IMR-90 (cell line): ENCODE measurements at places on chromosomes 16 and 17. TPM values are rescaled to one million over a fixed set of nuclear protein-coding genes. Genes with fewer than 3 reads are reported as not detected.

Gene ITGAL
- not detected in 2 replicates for polyA plus RNA-seq

Gene TBC1D3I
- polyA plus RNA-seq = 0.07 TPM in 1 of 2 replicates, not detected in the other

DNA sequence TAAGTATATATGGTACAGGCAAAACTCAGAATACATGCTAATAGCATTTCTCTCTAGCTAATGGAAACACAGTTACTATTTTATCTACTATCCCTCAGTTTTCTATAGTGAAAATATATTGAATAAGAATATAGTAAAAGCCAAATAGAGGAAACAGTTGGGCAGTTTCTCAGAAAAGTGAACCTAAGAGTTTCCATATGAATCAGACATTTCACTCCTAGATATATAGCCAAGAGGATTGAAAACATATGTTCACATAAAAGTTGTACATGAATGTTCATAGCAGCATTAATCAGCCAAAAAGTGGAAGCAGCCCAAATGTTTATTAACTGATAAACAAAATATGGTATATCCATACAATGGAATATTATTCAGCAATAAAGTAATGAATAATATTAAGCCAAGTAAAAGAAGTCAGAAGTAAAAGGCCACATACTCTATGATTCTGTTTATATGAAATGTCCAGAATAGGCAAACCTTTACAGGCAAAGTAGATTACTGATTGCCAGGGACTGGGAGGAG is 134.6 kb downstream of the CYB561 start:
- H3K36me3 ChIP-seq = peaks cover 12% of the 10 kb centered on the region
- H3K4me1 ChIP-seq = peaks cover 5% of the 10 kb centered on the region; the same call in 1 of the 2 replicates
- no peaks in the 10 kb centered on the region for H3K27me3 ChIP-seq
- H3K4me3 ChIP-seq = no peak overlapping the region
- DNase-seq = no peak

GRCh38 chr16:10493276-10493675 is 87.1 kb downstream of the EMP2 start:
- H3K27me3 ChIP-seq = no peaks in the 10 kb centered on the region
- no peak for DNase-seq
- no peaks in the 10 kb centered on the region for H3K4me1 ChIP-seq
- no peaks in the 10 kb centered on the region for H3K36me3 ChIP-seq
- H3K4me3 ChIP-seq = no peak overlapping the region

- no peak overlapping the region for H3K27ac ChIP-seq
- H3K36me3 ChIP-seq = no peaks in the 10 kb centered on the region
- peaks cover 30% of the 10 kb centered on the region for H3K27me3 ChIP-seq
- no peak for DNase-seq
- H3K4me1 ChIP-seq = peaks cover 7% of the 10 kb centered on the region
Measured at GRCh38 chr17:76017481-76018339, 9.4 kb downstream of the EVPL start.

- no peak overlapping the region for H3K27ac ChIP-seq
Measured at GRCh38 chr16:69821844-69822173, 59.7 kb downstream of the WWP2 start.
